Cerebellum (tissue), 4 donors: ENCODE measurements at places on chromosomes 3 and 15. TPM values are rescaled to one million over a fixed set of nuclear protein-coding genes. Genes with fewer than 3 reads are reported as not detected.

DNA sequence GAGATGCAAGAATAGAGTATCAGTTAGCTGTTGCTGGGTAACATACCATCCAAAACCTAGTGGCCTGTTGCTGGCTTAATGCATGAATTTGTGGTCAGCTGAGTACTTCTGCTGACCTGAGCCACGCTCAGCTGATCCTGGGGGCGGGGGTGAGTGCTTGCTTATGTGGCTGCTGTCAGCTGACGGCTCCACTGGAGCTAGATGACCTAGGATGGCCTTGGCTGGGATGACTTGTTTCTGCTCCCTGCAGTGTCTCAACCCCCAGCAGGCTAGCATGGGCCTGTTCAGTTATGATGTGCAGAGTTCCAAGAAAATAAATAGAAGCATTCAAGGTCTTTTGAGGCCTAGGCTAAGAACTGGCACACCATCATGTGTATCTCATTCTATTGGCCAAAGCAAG, 63.9 kb downstream of the FBLN2 start:
- DNase-seq: no peak

Gene CNTN6
- 24.1 TPM for total RNA-seq

DNA sequence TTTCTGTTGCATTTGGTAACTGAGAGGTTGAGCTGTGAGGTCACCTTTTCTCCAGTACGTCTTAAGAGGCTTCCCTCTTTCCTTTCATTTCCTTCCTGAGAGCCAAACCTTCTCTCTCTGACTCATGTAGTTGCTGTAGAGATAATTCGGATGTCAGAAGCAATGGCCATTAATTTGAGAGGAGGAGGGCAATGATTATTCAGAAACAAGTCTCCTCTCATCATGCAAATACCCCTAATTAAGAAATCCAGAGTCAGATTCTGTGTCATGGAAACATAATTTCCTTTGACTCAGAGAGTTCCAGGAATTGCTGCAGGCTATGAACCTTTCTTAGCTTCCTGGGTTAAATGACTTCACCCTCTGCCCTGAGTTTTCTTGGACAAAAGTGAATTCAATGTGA, 59.0 kb upstream of the GSK3B start:
- DNase-seq: no peak

- no peak for DNase-seq
Observed at GRCh38 chr3:72739531-72740466, 108.4 kb downstream of the SHQ1 start.

DNA sequence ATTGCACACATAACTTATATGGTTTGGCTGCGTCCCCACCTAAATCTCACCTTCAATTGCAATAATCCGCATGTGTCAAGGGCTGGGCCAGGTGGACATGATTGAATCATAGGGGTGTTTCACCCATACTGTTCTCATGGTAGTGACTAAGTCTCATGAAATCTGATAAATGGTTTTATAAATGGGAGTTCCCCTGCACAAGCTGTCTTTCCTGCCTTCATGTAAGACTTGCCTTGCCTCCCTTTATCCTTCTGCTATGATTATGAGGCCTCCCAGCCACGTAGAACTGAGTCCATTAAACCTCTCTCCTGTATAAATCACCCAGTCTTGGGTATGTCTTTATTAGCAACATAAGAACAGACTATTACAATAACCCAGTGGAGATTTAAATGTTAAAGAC, 653.9 kb downstream of the ROBO1 start:
- DNase-seq: no peak
